Gastroesophageal sphincter (tissue), 4 donors: ENCODE measurements at places on chromosomes 16 and 17. TPM values are rescaled to one million over a fixed set of nuclear protein-coding genes. Genes with fewer than 3 reads are reported as not detected.

The CETP gene
- not detected for total RNA-seq

The OTOP3 gene
- not detected for total RNA-seq

The FOXO3B gene
- total RNA-seq, result 4.7 TPM

The MYH3 gene
- 0.87 TPM for total RNA-seq

The HSD11B2 gene
- total RNA-seq, result 0.27 TPM

The ZG16 gene
- not detected for total RNA-seq

The KRTAP9-2 gene
- not detected for total RNA-seq

The ZNF688 gene
- 22.1 TPM for total RNA-seq

The SGCA gene
- total RNA-seq, result 113 TPM

The PPP4C gene
- total RNA-seq, result 48.9 TPM

The SULT1A4 gene
- 10.3 TPM for total RNA-seq

The SPATA32 gene
- total RNA-seq, result not detected

The ZNF597 gene
- total RNA-seq, result 2.8 TPM

The MYH11 gene
- 7,231 TPM for total RNA-seq

The PNMT gene
- total RNA-seq, result 7.5 TPM

The JPT1 gene
- 9.3 TPM for total RNA-seq

The TMC5 gene
- not detected for total RNA-seq

The NFE2L1 gene
- 167 TPM for total RNA-seq

The DOC2A gene
- total RNA-seq, result not detected

The TBC1D3E gene
- total RNA-seq, result not detected

The STAC2 gene
- not detected for total RNA-seq

The MYADML2 gene
- total RNA-seq, result not detected

The EPX gene
- total RNA-seq, result not detected

The SEPTIN12 gene
- total RNA-seq, result not detected

The HBM gene
- total RNA-seq, result not detected

The SRP68 gene
- total RNA-seq, result 44.6 TPM

The DNAH3 gene
- total RNA-seq, result not detected

The STX8 gene
- total RNA-seq, result 90.9 TPM

The RCVRN gene
- not detected for total RNA-seq
